DMS79 treated with DMSO at 0.1 percent for 48 hours (cell line): ENCODE measurements at places on chromosomes 3 and 15.
A peak's percentile ranks its signal among the peaks of the same experiment; 100 is the strongest.

- no peak for DNase-seq
These were observed 19.8 kb upstream of the RAB7A start for GRCh38 chr3:128706086-128706615.

GRCh38 chr3:142943349-142943748, 20.1 kb downstream of the PAQR9 start:
- no peak for DNase-seq

GRCh38 chr3:152539191-152539764, 270.5 kb downstream of the MBNL1 start:
- DNase-seq: no peak

DNA sequence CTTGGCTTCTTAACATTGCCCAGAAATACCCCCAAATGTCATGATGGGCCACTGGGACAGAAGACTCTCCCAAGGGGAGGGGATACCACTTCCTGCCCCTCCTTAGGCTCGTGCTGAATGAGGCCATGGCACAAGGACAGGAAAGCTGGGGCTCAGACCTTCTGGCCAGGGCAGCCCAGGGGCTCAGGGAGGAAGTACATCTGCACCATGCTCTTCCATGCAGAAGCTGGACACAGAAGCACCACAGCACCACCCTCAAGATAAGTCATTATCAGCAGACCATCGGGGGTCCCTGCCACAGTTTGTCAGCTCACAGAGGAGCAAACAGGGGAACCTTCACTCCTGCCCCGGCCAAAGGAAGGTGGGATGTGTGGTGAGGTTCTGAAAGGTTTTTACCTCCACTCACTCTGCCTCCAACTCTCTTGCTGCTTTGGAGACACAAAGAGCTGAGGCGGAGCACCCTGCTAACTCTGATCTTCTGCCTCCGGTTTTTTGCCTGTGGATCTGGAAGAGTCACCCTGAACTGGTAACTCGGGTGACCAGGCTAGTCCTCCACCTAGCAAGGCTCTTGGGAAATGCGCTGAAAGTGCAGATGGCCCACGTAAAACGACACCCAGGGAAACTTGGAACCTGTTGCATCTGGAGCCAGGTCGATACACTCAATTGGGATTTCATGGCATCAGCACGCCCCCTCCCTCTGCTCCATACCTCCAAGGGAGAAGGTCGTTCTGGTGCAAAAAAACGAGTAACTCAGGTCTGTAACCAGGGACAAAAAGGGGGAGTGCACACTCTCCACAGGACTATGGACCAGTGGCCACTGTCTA, 8.3 kb downstream of the BMF start:
- no peak for DNase-seq

DNA sequence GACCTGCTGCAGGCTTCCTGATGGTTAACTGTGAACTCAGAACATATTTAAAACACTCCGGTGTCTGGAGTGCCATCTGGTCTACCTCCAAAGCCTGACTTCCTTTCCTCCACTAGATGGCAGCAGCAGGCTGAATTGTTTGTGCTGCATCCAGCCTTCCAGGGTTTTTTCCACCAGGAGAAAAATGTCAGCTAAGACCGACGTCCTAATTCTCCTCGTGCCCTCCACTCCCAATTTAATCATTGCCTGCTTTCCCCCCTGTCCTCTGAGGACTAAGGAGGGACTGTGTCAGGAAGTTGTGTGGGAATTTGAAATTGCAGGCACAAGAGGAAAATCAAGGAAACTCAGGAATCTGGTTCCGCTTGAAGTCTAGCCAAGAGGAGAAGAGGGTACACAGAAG, 165.2 kb upstream of the UMPS start:
- peak; percentile 72 for DNase-seq

DNA sequence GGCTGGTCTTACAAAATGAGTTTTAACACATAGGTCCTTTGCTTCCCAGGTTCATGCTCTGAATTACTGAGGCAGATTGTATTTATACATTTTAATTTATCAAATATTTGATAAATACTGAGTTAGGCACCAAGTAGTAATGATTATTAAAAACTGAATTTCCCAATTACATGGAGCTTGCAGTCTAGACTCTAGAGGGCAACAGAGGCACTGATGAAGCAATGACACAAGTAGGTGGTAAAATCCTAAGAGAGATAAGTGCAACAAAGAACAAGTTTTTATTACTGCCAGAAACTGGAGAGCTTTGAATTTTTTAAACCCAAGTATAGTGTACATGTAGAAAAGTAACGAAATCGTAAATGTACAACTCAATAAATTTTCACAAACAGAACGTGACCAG, 406.2 kb upstream of the RARB start:
- DNase-seq: no peak

GRCh38 chr15:100168787-100169186, 173.0 kb downstream of the ADAMTS17 start:
- DNase-seq: no peak

- DNase-seq: no peak
These were observed 687.4 kb upstream of the CFAP20DC start for GRCh38 chr3:59737241-59737640.

DNA sequence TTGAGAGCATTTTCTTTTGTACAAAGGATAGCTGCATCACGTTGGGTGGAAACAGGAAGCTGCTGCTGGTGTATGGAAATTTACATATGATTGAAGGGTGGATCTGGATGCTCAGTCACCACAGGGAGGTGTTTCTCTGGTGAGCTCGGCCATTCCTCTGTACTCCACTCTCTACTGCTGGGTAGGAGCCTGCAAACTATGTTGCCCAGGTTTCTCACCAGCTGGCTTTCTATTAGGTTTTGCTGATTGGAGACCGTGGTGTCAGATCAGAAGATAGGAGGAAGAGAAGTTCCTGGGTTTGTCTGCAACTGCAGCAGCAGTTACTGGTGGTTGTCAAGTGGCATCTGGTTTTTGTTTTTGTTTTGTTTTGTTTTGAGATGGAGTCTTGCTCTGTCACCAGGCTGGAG, 61.7 kb downstream of the TAMM41 start:
- DNase-seq: no peak

DNA sequence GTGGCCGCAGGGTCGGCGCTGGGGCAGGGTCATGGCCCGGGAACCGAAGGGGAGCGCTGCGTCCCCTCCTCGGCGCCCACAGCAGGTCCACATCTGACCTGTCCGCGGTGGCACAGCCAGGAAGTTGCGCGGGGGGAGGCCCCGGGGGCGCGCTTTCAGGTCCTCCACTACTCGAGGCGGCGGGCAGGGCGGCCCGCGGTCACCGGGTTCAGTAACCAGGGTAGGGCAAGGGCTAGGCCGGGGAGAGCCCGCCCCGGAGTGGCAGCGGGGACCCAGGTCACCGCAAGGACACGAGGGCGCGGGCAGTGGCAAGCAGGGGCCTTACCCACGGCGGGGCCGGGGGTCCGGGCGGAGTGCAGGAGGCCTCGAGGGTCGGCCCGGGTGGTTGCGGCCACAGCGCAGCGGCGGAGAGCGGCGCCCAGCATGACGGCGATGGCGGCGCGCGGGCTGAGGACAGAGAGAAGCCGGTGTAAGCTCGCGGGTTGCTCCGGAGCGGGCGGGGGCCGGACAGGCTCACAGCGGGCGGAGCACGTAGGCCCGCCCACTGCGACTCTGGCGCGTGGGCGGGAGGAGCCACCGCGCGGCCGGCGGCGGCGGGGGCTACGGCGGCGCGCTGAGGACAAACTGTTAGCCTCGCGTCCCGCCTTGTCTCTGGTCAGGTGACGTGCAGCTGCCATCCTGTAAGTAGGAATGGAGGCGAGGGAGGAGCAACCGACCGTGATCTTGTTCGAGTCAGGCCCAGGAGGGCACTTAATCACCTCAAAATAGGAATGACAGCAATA, at the start of gene COX5A:
TSS of gene COX5A (minus strand) at position 484 of the 782 bp plus-strand sequence. CDS start at position 425, 59 bp downstream.
- peak; percentile 70 for DNase-seq

GRCh38 chr3:197430502-197430901, 125.3 kb downstream of the BDH1 start:
- no peak for DNase-seq

GRCh38 chr3:159987291-159987711, 1.3 kb upstream of the IL12A start:
- no peak for DNase-seq

DNA sequence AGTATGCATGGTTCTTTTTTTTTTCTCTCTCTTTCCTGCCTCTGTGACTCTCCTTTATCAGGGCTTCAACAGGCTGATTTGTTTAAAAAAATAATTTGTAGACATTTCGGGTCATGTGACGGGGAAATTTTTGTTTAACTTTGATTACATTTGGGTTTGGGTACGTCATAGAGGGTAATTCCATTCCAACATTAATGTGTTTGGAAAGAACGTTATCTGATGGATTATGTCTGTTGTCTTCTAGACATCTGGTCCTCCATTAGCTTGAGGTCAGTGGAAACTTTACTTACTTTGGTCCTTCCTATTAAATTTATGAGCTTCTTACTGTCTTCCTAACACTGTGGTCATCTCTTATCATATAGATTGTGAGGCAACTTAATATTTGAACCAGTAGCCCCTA, 80.9 kb downstream of the STT3B start:
- DNase-seq: no peak

DNA sequence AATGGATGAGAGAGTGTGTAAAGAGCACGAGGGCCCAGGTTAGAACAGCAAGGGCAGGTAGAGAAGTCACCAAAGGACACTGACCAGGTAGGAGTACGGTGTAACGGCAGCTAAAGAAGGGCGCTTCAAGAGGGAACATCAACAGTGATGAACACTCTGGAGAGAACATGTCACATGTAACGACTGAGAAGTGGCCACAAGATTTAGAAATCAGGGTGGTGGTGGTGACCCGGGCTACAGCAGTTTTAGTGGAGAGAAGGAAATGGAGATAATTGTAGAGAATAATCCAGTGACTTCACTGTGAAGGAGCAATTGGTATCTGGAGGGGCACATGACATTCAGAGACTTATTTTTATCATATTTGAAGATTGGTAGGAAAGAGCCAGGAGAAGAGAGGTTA, 1.2 kb upstream of the C15orf40 start:
- DNase-seq: no peak

- no peak for DNase-seq
These were observed 54.7 kb downstream of the GJD2 start for GRCh38 chr15:34699968-34700640.

GRCh38 chr15:79381593-79381992, 50.5 kb upstream of the MINAR1 start:
- no peak for DNase-seq

GRCh38 chr3:140062461-140062860, 127.5 kb downstream of the CLSTN2 start:
- DNase-seq: no peak

DNA sequence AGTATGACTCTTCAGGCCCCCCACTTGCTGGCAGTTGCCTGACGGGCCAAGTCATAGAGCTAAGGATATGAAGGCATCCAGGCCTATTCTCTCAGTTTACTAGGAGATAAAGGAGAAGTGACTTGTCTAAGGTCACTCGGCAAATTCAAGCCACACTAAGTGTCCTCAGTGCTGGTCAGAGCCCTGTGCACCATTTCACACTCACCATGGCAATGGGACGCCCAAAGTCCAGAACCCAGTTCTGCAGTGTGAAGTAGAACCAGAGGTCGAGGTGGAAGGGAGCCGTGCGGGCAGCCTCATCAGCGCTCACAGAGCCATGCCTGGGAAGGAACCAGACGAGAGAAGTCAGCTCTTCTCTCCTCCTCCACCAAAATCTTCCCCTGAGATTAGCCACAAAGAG, 11.2 kb downstream of the CLN6 start:
- no peak for DNase-seq

DNA sequence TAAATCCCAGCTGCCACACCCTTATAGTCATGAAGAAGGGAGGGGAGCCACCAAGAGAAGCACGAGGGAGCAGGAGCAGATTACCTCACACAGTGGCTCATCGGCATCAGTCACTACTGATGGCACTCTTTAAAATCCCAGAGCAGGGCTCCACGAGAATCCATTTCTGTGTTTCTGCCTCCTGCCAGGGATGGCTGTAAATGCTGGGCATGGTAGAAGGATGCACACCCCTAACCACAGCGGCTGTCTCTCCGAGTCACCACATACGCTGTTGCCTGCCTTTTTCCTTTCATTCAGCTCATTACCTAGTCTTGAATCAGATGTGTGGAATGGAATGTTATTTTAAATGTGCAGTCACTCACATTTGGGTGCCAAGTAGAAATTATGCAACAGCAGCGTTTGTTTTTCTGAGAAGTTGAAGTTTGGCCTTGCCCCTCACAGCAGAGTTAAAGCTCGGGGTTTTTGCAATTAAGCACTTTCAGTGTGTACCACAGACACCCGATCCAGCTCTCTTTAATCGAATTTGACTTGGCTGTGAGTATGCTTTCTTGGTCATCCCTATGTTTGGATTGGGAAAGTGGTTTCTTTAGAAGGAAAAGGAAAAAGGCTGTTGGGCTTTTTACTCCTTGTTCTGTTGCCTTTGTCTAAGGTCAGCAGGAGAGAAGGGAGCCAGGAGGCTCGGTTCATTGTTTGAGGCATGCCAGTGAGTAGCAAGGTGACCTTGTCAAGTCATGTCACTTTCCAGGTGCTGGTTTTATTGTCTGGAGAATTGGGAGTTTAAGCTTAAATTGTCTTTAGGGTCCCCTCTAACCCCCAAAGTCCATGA, 284.2 kb upstream of the TPM1 start:
- no peak for DNase-seq

DNA sequence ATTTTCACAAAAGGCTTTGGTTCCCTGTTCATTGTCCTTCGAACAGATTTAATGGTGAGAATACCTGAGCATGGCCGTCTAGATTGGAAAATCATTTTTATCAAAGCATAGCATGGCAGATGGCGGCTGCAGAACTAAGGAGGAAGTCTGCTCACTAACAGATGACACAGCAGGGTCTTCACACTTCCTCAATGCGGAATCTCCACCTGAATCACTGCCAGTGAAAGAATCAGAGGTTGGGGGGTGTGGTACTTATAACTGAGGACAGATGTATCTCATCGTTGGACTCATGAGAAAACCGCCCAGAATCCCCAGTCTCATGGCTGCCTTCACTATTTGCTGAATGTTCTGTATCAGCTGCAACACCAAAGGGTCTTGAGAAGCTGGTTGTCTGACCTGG, 31.6 kb upstream of the PYGO1 start:
- DNase-seq: no peak

DNA sequence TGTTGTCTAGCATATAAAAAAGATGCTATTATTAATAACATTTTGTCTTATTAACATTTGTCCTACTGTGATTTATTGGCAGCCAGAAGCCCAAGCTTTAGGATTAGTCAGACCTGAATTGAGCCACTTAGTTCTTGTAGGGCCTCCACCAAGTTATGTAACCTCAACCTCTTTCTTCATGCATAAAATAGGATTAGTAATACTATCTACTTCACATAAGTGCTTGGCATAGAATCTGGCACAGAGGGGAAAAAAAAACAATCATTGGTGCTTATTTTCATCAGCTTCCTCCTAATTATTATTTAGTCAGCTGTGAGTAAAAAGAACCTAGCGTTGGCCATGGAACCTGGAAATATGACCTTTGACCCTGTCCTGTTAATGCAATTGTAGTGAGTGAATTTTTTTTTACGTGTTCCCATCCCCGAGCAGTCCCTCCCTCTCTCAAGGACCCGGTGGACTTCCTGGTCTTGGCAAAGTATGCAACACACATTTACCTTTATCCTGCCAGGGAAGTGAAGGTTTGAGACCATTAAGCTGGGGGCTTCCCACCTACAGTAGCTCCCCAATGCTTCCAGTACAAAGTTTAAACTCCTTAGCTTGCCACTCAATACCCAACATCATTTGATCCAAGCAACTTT, 136.8 kb downstream of the FHIT start:
- DNase-seq: no peak
